ENCODE measurements at places on chromosomes 13 and 19.

DNA sequence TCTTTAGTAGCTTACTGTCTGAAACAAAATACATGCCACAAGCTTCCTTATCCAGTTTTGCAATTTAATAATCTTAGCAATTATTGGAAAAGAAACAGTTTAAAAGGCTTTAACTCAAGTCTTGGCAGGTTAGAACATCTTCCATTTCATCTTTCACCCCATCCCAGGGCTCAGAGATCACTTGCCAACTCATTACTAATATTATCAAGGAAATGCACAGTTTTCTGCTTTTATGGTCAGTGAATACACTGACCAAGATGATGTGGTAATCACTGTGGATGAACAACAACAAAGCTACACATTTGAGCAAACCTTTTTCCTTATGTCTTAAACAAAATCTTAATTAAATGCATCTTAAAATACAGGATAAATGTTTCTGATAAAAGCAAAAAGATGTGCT, 48.0 kb upstream of the ITM2B start:
- no peak for DNase-seq

- no peak for DNase-seq
Measured at GRCh38 chr19:11964496-11964857, 363 bp upstream of the ZNF763 start.

DNA sequence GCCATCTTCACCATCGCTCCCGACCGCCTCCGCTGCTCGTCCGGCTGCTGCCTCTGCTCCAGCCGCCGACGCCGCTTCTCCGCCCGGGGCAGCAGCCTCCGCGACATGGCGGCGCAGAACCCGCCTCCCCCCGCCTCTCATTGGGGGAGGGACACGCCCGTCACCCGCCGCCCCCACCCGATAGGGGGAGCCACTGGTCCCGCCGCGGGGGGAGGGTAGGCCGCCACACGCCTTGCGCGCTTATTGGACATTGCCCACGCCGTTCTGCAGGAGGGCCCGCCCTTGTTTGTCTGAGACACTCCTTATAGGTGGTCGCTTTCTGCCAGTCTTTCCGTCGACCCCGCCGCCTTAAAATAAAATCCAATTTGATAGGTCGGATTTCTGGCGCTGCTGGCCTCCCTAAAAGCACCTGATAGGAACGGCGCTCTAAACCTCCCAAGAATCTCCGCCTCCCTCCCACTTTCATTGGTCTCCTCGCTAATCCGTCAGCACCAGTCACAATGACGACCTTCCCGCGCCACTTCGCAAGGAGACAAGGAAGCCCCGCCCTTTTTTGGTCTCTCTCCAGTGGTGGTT, at the start of gene HNRNPL:
Gene HNRNPL, minus strand, starts transcription at position 127 of the 576 bp plus-strand sequence. Its CDS starts 20 bp downstream, at position 107.
- no peak for DNase-seq

GRCh38 chr13:39855236-39855635, 199.8 kb downstream of the COG6 start:
- no peak for DNase-seq

DNA sequence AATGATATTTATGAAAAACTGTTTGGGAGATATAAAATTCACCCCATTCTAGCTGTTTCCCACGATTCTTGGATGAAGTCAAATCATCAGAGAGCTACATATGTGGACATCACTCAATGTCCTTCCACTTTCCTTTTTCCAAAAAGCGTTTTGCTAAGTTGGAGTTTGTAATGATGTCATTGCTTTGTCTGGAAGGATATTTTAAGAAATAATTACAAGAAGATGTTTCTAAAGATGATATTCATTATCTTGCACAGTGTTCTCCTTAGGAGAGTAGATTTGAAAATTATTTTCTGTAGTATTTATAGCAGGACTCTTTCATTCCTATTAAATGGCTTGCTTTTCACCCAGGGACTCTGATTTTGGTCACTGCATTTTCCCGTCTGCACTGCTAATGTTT, 851.2 kb downstream of the EFNB2 start:
- no peak for DNase-seq

GRCh38 chr19:33622809-33623511, 1.2 kb downstream of the CHST8 start:
- DNase-seq: no peak

DNA sequence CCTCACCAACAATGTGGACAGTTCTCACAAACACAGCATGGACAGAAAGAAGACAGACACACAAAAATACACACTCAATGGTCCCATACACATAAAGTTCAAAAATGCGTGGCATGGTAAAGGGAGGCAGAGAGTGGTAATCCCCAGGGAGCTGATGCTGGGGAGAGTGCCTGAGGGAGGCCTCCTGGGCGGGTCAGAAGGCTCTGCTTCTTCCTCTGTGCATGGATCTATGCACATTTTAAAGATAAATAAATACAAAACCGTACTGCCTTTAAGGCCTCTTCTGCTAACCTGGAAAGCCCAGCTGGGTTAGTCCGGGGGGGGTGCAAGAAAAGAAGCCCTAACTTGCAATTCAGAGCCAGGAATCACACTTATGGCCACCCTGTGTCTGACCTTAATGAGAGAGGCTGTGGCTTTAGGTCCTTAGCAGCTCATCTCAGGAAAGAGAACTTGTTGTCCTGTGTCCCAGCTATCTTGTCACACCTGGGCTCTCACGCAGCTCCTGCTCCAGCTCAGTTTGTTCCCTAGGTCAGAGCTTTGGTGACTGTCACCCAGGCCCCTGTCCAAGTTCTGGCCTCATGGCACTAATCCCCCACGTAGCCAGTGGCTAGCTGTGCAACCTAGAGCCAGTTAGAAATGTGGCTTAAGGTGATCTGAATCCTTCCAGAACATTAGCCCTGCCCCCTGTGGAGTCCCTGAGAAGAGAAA, 28.5 kb downstream of the POP4 start:
- DNase-seq: no peak

DNA sequence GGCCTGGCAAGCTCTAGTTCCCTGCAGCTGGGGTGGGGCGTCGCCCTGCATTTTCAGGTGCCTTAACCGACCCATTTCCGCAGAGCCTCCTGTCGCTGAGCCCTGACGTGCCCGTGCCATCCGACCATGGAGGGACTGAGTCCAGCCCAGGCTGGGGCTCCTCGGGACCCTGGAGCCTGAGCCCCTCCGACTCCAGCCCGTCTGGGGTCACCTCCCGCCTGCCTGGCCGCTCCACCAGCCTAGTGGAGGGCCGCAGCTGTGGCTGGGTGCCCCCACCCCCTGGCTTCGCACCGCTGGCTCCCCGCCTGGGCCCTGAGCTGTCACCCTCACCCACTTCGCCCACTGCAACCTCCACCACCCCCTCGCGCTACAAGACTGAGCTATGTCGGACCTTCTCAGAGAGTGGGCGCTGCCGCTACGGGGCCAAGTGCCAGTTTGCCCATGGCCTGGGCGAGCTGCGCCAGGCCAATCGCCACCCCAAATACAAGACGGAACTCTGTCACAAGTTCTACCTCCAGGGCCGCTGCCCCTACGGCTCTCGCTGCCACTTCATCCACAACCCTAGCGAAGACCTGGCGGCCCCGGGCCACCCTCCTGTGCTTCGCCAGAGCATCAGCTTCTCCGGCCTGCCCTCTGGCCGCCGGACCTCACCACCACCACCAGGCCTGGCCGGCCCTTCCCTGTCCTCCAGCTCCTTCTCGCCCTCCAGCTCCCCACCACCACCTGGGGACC, 1.2 kb downstream of the ZFP36 start:
- DNase-seq: peak; percentile 55

- DNase-seq: no peak
Measured at GRCh38 chr19:42233678-42234292, 8.6 kb downstream of the GSK3A start.

GRCh38 chr13:52780092-52780491, 40.5 kb upstream of the CNMD start:
- DNase-seq: peak; percentile 11

- DNase-seq: no peak
Measured at GRCh38 chr19:46828484-46828883, 22.2 kb downstream of the AP2S1 start.

- no peak for DNase-seq
Measured at GRCh38 chr13:49303533-49304252, 56.0 kb downstream of the CDADC1 start.

GRCh38 chr19:3319643-3320353, 46.6 kb upstream of the NFIC start:
- no peak for DNase-seq

DNA sequence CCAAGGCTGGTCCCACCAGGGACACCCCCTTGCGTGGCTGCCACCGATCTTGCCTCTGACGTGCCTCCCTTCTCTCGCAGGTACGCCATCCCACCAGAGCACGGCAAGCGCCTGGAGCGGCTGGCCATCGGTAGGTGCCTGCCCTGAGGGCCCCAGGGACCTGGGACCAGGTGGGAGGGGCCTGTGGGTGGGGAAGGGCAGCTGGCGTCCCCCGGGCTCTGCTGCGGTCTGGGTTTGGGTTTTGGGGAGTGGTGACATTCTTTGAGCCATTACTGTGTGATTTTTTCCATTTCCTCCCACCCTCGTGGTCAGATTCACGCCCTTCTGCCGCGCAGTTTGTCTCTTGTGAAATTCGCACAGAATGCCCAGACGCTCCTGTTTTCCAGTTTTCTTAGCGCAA, 102.0 kb downstream of the KDM4B start:
- DNase-seq: no peak

GRCh38 chr13:80931766-80932165, 590.8 kb upstream of the SPRY2 start:
- DNase-seq: no peak

DNA sequence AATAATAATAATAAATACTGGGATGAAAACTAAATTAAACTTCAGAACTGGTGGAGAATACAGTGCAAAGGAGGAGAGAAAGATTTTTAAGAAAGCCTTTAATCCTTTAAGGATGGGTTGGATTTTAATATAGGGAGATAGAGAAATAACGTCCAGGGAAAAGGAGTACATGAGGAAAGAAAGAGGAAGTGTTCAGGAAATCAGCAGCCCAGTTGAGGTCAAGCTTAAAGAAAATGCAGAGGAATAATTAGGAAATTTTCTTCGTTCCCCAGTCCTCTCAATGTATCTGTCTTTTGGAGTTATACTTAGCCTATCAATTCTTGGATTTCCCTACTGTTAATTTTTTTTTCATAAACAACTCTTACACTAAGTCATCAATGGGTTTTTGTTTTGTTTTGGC, 47.7 kb downstream of the INTS6 start:
- no peak for DNase-seq

DNA sequence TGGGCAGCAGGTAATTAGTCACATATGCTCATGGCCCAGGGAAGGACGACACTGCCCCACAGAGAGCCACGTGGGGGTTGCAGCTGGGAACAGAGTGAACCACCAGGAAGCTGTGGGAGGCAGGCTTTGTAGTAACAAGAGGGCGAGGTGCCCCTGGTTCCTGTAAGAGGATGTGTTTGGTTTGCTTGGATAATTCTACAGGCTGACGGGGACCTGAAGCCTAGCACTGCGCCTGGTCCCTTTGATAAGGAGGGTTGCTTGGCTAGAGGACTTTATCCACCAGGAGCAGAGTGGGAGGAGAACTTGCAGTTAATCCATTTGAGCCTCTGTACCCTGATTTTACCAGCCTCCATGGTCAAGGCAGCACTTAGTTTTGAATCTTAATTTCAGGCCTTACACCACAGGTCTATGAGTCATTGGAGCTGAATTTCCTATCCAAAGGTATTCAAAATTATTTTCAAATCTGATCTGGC, 67.4 kb upstream of the CLDN10 start:
- no peak for DNase-seq

- DNase-seq: no peak
Measured at GRCh38 chr13:75843074-75843473, 206.9 kb downstream of the LMO7 start.

- DNase-seq: no peak
Measured at GRCh38 chr13:79281339-79281747, 124.7 kb downstream of the RBM26 start.

GRCh38 chr13:27969082-27969865, at the start of gene CDX2:
TSS of gene CDX2 (minus strand) at chr13:27969315. CDS start at chr13:27969006, 309 bp downstream.
- no peak for DNase-seq

Measured in Jurkat, Clone E6-1 (cell line).